Non-pigmented ciliary epithelial cell (primary cell): ENCODE measurements at places on chromosomes 5 and 9.

GRCh38 chr5:173829826-173830225 is 58.3 kb upstream of the CPEB4 start:
- DNase-seq, result peak; percentile 22

DNA sequence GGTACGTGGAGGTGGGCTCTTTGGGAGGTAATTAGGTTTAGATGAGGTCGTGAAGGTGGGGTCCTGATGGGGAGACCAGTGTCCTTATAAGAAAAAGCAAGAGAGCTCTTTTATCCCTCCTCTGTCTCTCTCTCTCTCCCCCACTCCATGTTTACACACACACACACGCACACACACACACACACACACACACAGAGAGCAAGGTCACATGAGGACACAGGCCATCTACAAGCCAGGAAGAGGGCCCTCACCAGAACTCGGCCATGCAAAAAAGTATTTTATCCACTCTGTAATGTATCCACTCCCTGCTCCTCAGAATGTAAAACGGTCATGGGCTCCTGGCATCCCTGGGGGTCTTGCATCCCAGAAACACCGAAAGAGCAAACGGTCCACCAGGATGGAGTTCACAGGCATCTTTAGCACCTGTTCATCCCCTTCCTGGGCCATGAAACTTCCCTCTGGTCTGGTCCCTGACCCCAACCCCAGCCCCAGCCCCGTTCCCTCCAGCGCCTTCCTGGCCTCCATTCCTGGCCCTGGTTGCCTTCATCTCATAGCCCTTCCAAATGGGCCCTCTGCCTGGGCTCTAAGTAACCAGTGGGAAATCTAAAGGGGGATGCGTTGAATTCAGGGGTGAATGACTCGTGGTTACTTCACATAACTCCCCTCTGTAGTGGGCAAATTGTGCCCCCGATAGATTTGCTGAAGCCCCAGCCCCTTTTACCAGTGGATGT is 88.8 kb downstream of the NSUN2 start:
- DNase-seq, result no peak

DNA sequence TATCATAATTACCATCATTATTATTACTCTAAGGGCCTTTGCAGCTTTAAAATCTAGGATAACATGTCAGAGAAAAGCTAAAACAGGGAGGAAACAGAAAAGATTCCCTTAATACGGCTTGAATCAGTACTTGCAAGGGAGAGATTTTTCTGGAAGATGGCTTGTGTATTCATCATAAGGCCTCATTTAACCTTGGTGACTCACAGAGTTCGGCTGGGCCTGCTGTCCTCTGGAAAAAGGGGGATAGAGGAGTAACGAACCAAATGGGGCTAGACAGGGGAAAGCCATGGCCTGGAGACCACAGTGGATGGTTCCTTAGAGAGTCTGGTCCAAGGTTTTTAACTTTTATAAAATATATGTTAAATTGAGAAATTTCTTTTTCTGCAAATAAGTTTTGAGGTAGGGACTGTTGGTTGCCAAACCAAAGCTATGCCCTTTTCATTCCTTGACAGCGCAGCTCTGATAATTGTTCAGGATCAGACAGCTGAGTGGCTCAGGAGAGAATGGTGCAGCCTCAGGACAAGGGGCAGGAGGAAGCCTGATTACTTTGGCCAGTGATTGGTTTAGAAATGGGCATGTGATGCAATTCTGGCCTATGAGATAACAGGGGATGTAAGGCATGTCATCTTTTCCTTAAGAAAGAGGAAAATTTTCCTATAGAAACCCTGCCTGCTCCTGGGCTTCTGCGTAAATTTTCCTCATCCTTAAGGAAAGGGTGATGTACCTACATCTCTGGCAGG is 25.6 kb upstream of the GSN start:
- no peak for DNase-seq

- DNase-seq, result no peak
Measured at GRCh38 chr9:85224729-85225128, 517.0 kb downstream of the AGTPBP1 start.

DNA sequence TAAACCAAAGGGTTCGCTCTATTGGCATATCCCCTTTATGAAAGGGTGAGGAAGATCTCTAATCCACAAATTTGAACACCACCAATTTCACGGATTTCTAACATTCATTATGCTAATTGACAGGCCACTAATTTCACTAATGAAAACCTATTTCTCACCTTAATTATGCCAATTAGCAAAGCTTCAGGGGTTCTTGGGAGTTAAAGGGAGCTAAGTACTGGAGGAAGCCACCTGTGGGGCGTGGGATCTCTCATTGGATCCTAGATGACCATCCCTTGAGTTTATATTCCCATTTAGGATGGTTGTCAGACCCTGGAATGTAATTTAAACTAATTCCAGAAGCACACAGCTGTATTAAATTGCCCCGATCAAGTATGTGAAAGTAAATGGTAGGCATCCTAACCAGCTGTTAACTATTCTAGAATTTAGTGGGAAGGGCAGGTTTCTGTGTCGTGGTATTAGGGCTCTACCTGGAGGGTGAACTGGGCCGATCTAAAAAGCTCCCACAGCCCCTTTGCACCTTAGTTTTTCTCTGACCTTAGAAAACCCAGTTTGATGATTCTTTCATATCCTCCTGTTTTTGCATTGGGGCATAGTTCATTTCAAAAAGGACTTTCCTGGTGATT is 77.1 kb downstream of the C9orf152 start:
- no peak for DNase-seq

DNA sequence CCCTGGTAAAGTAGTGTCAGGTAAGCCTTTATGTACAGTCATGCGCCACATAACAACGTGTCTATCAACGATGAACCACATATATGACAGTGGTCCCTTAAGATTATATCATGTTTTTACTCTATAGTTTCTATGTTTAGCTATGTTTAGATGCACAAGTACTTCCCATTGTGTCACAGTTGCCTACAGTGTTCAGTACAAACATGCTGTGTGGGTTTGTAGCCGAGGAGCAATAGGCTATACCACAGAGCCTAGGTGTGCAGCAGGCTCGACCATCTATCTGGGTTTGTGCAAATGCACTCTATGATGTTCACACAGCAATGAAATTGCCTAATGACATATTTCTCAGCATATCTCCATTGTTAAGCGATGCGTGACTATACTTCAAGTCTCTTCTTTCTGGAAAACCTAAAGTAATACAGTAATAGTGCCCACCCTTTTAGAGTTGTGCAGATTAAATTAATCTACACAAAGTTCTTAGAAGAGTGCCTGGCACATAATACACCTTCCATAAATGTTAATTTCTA is 295.9 kb downstream of the ARHGAP26 start:
- DNase-seq, result no peak
